Renal pelvis (tissue), 12 donors: ENCODE measurements at places on chromosomes 16 and 17. TPM values are rescaled to one million over a fixed set of nuclear protein-coding genes. Genes with fewer than 3 reads are reported as not detected.
A peak's percentile ranks its signal among the peaks of the same experiment; 100 is the strongest.

GRCh38 chr17:63658366-63658765 is 36.1 kb downstream of the MAP3K3 start:
- DNase-seq = no peak

GRCh38 chr16:29852654-29853053 is 10.4 kb downstream of the CDIPT start:
- DNase-seq = peak; percentile 24

DNA sequence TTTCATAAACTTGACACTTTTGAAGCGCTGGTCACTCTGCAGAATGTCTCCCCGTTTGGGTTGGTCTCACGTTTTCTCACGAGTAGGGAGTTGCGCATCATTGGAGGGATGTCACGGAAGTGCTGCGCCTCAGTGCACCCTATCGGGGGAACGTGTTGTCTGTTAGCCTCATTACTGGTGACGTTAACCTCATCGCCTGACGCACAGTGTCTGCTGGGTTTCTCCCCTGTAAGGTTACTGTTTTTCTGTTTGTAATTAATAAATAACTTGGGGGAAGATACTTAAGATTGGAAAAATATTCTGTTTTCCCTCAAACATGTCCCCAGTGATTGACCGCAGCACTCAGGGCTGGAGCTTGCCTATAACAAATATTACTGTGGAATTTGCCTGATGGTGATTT is 26.7 kb downstream of the VAC14 start:
- no peak for DNase-seq

DNA sequence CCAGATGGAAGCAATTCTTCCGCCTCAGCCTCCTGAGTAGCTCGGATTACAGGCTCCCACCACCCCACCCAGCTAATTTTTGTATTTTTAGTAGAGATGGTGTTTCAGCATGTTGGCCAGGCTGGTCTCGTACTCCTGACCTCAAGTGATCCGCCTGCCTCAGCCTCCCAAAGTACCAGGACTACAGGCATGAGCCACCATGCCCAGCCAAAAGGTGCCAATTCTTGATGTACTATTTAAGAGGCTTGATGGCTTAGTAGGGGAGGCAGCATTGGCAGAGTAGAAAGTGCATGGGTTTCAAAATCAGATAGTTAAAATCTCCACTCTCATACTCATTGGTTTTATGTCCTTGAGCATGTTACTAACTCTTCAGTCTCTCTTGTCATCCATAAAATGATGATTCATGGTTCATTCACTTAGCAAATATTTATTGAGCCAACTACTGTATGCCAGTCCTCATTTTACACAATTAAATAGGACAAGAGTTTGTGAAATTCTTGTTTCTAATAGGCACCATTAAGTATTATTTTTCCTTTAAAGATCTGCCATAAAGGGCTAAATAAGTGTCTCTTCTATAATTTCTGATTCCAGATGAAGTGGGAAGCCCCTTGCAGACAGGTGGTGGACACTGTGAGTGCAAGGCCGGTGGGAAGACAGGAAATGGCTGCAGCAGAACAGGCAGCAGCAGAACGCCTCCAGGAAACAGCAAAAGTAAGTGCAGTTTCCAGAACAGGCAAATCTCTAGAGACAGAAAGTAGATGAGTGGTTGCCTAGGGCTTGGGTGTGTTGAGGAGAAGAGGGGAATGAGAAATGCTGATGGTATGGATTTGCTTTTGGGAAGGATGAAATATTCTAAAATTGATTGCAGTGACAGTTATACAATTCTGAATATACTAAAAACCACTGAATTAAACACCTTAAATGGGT is 8.2 kb upstream of the RPL27 start:
- DNase-seq = no peak

- no peak for DNase-seq
These were observed 12.0 kb downstream of the CPSF4L start for GRCh38 chr17:73249700-73250099.

Gene PLA2G10
- 1.2 TPM for polyA plus RNA-seq

DNA sequence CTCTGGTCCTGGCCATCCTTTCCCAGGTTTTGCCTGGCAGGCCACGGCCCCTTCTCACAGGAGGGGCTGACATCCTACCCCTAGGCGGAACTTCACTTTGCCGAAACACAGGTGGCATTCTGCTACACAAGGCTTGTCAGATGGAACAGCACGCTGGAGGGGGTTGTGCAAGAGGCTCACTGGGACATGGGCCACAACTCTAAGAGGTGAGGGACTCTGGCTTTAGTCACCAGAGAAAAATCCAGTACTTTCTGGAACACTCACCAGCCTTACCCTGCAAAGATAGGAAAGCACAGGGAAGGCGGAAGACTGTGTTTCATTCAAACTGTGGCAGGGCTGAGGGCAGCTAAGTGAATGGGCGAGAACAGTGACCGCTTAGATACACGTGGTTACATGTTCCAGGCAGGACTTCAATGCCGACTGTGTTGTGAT is 18.3 kb downstream of the CDC42EP4 start:
- DNase-seq = peak; percentile 57

DNA sequence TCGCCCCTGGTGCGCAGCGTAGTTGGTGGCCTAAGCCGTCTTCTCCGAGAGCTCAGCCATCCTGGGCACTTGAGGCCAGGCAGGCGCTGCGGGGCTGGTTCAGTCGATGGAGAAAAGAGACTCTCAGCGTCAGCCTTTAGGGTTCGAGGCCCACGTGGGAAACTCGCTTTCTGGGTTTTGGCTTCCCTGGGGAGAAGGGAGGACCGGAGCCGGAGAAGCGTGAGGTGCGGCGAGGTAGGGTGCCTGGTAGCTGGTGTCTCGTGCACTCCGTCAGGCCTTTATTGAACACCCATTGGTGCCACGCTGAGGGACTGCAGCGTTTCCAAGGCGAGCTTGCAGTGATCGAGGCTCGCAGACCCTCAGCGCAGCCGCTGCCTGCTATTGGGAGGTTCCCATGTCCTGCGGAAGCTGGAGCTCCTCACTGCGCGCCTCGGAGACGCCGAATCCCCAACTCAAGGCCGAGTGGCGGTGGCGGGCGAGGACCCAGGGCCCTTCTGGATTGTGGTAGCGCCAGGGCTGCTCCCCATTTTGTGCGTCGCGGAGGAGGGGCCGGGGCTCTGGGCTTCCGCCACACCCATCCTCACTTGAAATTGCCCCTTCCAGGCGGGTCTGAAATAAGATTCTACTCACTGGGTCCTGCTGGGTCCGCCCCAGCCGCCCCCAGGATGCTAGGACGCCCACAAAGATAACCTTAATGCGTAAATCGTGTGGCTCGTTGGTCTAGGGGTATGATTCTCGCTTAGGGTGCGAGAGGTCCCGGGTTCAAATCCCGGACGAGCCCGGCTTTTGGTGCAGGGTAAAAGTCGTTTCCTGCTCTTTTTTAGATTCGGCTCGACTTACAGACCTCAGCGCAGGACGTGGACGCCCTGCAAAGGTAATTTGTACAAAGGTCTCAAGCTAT is 1.2 kb downstream of the OR1F1 start:
- DNase-seq = no peak

DNA sequence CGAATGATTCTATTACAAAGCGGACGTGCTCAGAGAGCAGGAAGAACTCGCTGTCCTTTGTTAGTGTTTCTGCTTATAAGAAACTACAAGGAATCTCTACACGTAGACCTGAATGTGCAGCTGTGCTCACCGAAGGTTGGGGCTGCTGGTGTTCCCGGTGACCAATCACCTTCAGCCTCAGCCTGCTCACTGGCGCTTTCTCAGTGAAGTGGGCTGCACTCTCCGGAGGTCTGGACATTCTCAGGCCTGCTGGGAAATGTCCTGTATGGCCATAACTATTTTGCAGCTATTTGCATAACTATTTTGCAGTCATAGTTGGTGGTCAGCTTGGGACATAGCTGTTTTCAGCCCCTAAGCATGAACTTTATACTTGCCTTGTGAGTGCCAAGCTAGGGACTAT is 9.7 kb upstream of the CIAO3 start:
- DNase-seq = no peak

DNA sequence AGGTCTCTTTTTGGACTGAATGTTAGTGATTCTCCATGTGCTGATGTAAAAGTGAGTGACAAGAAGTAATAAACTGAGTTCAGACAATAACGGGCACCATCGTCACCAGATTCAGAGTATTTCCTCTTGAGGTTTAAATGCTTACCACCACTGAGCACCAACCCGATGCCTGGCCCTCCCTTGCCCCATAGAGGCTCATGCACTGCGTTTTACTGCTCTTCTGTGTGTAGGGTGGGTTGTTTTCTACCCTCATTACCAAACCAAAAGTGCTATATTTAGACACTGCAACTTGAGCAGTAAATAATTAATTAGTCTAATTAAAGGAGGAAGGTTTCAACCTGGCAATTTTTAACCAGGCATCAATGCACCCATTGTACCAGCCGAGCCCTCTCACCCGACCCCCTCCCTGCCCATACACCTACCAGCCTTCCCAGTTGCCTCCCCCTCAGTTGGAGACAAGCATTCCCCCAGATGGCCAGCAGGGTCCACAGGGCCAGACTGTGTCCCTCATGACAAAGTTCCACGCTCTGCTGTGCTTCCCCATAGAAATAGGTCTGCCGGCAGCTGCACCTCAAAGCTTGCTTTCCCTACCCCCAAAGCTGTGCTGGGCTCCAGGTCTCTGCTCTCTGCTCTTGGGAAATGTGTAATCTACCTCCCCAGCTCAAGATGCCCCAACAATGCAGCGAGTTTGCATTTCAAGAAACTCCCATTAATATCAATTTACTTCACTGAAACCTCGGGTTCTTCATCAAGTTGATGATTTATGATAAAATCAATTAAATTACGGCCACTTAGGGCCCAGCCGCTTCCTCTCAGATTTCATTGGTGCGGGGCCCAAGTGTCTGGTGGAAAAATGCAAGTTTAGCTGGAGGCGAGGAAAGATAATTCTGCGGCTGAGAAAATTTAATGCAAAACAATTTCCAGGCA is 16.0 kb downstream of the HOXB4 start:
- DNase-seq = no peak

DNA sequence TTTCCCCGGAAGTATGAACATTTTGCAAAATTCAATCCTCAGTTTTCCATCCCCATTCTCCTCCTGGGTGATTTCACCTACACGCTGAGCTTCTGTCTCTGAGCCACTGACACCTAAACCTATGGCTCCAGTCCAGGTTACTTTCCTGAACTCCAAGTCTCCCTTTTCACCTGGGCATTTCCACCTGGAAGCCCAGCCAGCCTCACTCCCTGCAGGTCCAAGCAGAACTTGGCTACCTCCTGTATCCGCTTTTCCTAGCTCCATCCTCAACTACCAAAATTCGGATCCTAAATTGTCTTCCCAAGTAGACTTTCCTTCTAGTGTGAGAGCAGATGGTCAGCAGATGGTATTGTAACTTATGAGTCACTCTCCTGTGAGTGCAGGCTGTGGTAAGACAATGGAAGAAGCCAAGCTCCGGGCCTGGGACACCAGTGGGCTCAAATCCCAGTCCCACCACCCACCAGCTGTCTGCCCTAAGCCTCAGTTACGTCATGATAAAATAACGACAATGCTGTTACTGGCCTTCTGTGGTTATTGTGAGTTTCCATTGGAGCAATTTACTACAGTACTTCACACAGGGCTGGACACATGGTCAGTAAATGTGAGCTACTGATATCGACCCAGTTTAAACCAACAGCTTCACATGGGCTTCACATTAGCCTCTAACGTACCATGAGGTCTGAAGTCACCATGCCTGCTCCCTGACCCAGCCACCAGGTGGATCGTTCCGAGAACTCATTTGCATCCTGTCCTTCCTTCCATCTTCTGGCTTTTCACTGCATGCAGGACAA is 33.3 kb downstream of the PECAM1 start:
- DNase-seq = no peak

GRCh38 chr16:29665294-29666077 is 2.4 kb downstream of the SPN start:
- no peak for DNase-seq
